ENCODE measurements at places on chromosomes 13 and 19.

GRCh38 chr19:48111280-48111679 is 663 bp upstream of the PLA2G4C start:
- no peak for DNase-seq

DNA sequence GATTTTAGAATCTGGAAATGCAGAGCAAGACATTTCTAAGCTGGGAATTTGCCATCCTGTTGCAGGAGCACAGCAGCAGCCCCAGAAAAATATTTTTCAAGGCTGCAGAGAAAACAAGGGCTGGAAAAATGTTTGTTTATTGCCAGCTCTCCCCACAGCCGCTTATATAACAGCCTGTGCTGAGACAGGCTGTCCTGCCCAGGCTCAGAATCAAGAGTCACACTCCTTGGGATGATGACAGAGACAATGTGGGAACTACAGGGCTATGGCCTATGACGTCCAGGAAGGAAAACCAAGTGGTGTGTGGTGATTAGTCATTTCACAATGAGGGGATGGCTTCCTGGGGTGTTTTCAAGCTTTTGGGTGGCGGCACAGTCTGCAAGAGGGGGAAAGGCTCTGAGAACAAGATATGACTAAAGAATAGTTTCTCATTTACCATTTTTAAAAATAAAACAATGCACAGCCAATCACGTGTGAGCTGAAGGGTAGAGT is 136.3 kb upstream of the SERP2 start:
- DNase-seq, result no peak

DNA sequence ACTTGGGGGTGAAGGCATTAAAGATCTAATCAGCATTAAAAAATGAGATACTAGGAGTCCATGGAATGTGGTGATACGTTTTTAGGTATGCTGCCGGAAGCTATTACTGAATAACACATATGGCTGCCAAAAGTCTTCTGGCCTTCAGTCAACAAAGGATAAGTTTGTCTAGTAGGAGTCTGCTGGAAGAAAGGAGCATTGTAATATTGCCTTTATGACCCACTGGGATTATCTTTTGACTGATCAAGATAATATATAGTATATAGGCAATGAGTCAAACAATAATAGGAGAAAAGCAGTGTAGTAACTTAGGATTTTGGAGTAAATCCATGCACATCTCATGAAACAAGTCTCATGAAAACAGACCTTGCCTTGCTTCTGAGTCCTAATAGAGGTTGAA is 295.4 kb downstream of the SLITRK6 start:
- no peak for DNase-seq

DNA sequence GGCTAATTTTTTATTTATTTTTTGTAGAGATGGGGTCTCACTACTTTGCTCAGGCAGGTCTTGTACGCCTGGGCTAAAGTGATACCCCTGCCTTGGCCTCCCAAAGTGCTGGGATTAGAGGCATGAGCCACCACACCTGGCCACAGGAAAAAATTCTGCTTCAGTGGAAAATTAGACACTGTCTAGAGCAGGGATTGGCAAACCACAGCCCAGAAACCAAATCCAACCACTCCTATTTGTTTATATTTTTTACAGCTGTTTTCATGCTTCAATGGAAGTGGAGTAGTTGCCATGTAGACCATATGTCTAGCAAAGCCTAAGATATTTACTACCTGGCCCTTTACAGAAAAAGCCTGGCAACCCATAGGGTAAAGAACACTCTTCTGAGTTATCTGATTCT is 123.7 kb upstream of the MRI1 start:
- no peak for DNase-seq

DNA sequence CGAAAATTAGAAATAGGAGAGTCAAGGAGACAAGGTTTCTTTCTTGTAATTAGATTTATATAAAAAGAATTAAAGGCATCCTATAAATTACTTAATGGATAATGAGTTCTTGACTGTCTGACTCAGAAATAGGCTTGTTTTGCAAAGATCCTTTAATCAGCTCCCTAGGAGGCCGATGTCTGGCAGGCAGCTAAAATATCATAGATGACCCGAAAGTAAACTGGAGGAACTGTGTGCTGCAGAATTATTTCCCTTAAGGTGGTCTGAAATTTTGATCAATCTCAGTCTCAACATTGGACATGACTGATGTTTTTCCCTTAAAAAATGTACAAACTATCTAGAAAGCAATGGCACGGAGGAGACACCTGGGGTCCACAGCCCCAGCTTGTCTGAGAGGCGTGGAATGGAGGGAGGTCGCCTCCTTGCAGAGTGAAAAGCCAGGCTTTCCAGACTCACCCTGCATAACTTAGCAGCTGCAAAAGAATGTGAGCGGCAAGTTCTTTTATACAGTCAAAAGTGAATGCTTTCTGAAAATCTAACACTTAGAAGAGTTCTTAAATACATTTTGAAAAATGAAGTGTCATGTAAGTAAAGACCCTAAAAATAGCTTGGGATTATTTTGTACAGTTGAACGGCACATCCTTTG is 44.8 kb downstream of the MBNL2 start:
- DNase-seq, result no peak

GRCh38 chr13:33312150-33312860 is 26.8 kb upstream of the STARD13 start:
- DNase-seq, result no peak

GRCh38 chr19:29576761-29577648 is 29.1 kb upstream of the POP4 start:
- no peak for DNase-seq

GRCh38 chr13:25840931-25841330 is 210.9 kb downstream of the SHISA2 start:
- DNase-seq, result no peak

GRCh38 chr13:34748073-34748472 is 194.0 kb upstream of the NBEA start:
- DNase-seq, result no peak

GRCh38 chr13:112376050-112376681 is at the start of gene SPACA7:
SPACA7 (plus strand) TSS chr13:112376355; CDS start chr13:112376386, 31 bp downstream.
- DNase-seq, result no peak

DNA sequence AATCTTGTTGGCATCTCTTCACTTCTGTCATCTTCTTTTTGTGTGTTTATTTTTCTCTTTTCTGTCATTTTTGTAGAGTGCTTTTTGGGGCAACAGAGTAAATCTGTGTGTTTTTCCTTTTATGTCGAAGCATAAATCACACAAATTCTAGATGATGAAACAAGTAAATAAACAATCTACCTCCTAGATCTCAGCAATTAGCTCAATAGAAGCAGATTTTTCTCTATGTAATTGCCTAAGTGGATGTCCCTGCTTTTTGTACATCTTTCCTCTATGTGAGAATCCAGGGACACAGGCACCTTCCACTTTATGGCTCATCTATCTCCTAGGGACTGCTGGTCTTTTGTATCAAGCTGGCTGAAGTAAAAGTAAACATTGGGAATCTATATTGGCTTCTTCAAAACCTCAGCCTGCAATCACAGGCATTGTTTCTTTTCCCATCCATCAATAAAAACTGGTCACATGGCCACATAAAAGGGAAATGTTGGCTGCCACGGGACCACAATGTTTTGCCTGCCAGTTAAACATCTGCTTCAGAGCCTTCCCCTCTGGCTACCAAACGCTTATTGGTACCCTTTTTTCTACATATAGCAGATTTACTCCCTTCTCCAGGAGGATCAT is 323.8 kb downstream of the LMO7 start:
- DNase-seq, result no peak

DNA sequence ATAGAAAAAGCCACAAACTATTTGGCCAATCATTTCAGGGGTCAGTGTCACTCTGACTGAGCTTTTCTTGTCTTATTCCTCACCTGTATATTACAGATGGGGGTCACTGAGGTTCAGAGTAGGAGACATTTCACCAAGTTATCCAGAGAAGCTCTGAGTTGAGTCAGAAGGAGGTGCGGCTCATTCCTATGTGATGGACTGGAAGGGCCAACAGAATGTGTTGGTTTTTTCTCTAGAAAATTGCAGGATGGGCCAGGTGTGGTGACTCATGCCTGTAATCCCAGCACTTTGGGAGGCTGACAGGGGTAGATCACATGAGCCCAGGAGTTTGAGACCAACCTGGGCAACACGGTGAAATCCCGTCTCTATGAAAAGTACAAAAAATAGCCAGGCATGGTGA is 24.5 kb upstream of the ZNF83 start:
- DNase-seq, result no peak
